ENCODE measurements at places on chromosomes 2 and 18.

DNA sequence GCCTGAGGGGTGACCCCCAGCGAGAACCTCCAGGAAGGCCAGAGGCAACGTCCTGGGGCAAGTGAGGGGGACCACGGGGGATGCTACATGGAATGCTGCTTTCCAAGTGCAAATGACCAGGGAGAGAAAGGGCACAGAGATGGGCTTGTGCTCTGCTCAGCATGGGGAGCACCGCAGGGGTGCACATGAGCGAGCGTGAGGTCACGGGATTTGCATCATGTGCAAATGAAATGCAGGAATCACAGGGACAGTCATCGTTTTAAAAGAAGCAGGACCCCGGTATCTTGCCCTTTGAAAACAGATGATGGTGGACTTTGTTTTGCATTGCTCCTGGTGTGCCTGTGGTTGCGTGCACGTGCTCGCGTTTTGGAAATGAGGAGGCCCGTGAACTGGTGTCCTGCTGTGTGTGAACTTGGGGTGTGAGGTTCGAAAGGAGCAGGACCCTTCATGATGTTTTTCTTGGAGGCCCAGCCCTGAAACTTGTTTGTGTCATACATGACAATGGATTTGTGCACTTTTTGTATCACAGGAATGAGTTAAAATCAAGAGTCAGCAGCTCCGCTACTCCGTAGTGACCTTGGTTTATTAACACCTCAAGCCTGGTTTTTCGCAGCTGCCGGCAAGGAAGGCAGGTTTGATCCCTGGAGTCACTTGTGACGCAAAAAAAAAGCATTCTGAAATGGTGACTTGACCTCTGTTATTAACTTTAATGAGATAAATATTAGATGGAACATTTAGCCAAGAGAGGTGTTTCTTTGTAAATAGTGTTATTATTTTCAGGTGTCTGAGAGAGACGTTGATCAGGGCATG is 234.5 kb downstream of the LDLRAD4 start:
- no peak for DNase-seq

- no peak for DNase-seq
Observed at GRCh38 chr18:66461344-66461743, 142.5 kb downstream of the CDH19 start.

- DNase-seq, result no peak
Observed at GRCh38 chr2:174044556-174044955, 79.4 kb upstream of the SP3 start.

DNA sequence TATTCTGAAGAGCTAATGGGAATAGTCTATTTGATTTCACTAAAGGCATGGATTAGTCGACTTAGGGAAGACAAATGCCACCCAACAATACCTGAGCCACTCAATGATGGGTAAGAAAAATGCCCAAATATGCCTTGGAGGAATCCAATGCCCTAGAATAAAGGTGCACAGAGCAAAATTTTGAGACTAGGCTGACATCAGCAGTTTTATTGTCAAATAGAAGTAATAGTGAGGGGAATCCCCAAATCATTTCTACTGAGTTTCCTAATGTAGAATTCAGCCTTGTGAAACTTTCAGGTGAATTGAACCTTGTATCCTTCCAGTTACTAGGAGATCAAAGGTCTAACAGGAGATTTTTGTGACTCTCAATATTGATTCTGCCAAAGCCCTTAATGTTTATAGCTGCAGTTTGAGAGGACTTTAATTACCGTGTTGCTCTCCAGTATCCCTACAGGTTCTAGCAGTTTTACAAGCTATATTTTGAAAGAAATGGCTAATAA is 50.8 kb upstream of the THSD7B start:
- no peak for DNase-seq

DNA sequence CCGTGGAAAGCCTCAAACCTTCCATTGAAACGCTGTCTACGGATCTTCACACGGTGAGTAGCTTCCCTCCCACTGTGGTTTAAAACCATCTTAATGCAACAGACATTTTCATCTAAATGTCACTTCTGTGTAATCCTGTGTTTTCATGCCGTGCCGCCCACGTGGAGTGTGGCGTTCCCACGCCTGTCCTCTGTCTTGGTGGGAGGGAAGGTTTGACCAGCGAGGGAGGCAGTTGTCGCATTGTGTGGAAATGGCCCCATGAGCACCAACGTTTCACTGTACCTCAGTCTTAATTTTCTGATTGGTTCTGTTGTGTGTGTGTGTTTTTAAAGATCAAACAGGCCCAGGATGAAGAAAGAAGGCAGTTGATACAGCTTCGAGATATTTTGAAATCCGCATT is 88.6 kb downstream of the ITGB1BP1 start:
- DNase-seq, result no peak

All from stimulated activated CD8-positive, alpha-beta memory T cell treated with anti-CD3 and anti-CD28 coated beads, Interleukin-4, amount 100 ng/mL, for 48 hours (primary cell).